GDM1 (cell line): ENCODE measurements at places on chromosomes 1 and 21.
A peak's percentile ranks its signal among the peaks of the same experiment; 100 is the strongest.

- no peak for DNase-seq
These were observed 13.7 kb upstream of the TRIM62 start for GRCh38 chr1:33195556-33195955.

- no peak for DNase-seq
These were observed 248.2 kb downstream of the PLA2G4A start for GRCh38 chr1:187076922-187077321.

DNA sequence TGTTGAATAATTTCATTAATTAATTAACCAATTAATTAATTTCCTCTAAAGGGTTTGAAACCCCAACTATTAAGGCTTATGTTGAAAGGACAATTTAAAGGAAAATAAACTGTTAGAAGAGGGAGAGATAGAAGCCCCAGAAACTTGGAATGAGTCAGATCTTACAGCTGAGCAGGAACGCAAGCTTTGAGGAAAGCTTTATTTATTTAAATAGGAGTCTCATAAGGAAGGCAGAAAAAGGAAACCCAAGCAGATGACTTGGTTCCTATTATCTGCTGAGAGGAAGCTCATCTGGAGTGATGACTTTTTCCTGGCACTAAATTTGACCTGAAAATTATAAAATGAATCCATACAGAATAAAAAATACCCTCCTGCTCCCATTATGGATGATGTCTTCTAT lies 105.1 kb downstream of the ROR1 start:
- no peak for DNase-seq

DNA sequence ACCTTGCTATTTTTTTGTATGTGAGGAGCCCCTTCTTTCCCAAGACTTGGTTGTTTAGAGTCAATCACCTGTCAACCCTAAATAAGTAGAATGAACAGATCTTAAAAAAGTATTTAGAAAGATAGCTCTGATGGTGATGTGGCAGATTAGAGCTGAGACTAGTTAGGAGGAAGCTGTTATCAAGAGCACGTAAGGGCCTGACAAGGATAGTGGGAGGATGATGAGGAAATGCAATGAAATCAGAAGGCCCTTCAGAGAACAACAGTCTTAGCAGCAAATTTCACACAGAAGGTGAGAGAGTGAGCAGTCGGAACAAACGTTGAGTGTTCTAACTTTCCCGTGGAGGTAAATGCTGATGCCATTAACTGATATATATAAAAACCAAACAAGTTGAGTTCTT lies 15.9 kb upstream of the S1PR1 start:
- DNase-seq = no peak

- DNase-seq = no peak
These were observed 59.0 kb upstream of the ATP2B4 start for GRCh38 chr1:203567596-203567995.

DNA sequence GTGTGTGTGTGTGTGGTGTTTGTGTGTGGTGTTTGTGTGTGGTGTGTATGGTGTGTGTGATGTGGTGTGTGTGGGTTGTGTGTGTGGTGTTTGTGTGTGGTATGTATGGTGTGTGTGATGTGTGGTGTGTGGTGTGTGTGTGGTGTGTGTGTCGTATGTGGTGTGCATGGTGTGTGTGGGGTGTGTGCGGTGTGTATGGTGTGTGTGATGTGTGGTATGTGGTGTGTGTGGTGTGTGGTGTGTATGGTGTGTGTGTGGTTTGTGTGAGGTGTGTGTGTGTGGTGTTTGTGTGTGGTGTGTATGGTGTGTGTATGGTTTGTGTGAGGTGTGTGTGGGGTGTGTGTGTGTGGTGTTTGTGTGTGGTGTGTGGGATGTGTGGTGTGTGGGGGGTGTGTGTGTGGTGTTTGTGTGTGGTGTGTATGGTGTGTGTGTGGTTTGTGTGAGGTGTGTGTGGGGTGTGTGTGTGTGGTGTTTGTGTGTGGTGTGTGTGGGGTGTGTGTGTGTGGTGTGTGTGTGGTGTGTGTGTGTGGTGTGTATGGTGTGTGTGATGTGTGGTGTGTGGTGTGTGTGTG lies 106.2 kb upstream of the ADAR start:
- DNase-seq = no peak

- no peak for DNase-seq
These were observed 241.8 kb downstream of the KIF26B start for GRCh38 chr1:245396615-245397014.

DNA sequence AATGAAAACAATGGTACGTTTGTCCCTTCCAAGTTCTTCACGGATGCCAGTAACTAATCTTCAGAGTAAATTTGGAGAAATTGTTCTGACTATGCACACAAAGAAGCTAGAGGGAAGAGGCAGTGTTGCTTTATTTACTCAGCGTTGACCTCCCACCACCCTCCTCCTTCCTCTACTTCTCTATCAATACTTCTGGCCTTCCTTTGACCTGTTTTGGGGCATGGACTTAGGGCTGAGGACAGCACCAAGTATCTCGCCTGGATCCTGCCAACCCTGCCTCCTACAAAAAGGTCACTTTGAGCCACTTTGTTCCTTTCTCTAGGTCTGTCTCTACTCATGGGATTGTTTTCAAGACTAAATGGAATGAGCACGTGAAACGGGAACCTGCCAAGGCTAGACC lies 282.6 kb downstream of the DSCAM start:
- DNase-seq = no peak

GRCh38 chr1:46183079-46183847 lies 7.0 kb upstream of the P3R3URF start:
- no peak for DNase-seq

GRCh38 chr1:97849345-97850340 lies 71.2 kb downstream of the DPYD start:
- peak; percentile 32 for DNase-seq

GRCh38 chr21:46159841-46160656 lies 4.7 kb upstream of the FTCD start:
- DNase-seq = no peak

- DNase-seq = no peak
These were observed 49.0 kb upstream of the ETS2 start for GRCh38 chr21:38756746-38757145.

DNA sequence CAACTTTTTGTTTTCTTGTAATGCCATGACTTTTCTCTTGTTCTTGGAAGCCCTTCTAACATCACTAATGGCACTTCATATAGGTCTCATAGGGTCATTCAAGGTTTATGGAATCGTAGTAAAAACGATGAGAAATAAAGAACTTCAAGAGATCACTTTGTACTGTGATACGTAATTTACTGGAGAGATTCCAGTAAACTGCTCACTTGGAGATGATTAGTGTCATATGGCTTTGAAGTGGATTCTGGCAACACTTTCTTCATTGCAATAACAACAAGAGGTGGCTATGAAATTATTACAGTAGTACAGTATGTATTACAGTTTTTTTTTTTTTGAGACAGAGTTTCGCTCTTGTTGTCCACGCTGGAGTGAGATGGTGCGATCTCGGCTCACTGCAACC lies 103.4 kb downstream of the RUSC1 start:
- no peak for DNase-seq

GRCh38 chr1:242530761-242531160 lies 6.3 kb upstream of the PLD5 start:
- DNase-seq = no peak

DNA sequence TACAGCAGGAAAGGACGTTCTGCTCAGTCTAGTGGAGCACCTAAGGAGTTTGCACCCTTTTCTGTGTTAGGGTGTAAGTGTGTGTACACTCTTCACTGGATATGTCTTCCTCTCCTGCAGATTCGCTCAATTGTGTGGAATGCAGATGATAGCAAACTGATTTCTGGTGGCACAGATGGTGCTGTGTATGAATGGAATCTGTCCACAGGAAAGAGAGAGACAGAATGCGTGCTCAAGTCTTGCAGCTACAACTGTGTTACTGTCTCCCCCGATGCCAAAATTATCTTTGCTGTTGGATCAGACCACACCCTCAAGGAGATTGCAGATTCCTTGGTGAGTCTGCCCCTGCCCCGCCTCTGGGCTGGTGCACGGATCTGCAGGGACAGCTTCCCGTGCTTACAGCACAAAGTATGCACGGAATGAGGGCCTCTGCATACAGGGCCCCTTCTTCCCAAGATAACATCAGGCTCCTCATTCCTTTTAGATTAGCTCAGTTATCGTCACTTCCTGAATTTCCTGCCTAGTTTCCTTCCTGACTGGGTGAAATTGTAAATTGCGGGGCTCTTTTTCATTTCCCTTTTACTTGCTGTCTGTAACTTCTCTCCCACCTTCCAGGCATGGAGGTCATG lies 34.6 kb downstream of the CFAP57 start:
- peak; percentile 57 for DNase-seq

GRCh38 chr1:206805357-206805756 lies 33.1 kb upstream of the IL10 start:
- no peak for DNase-seq

GRCh38 chr21:42439284-42440186 lies 35.8 kb downstream of the UBASH3A start:
- peak; percentile 2 for DNase-seq

DNA sequence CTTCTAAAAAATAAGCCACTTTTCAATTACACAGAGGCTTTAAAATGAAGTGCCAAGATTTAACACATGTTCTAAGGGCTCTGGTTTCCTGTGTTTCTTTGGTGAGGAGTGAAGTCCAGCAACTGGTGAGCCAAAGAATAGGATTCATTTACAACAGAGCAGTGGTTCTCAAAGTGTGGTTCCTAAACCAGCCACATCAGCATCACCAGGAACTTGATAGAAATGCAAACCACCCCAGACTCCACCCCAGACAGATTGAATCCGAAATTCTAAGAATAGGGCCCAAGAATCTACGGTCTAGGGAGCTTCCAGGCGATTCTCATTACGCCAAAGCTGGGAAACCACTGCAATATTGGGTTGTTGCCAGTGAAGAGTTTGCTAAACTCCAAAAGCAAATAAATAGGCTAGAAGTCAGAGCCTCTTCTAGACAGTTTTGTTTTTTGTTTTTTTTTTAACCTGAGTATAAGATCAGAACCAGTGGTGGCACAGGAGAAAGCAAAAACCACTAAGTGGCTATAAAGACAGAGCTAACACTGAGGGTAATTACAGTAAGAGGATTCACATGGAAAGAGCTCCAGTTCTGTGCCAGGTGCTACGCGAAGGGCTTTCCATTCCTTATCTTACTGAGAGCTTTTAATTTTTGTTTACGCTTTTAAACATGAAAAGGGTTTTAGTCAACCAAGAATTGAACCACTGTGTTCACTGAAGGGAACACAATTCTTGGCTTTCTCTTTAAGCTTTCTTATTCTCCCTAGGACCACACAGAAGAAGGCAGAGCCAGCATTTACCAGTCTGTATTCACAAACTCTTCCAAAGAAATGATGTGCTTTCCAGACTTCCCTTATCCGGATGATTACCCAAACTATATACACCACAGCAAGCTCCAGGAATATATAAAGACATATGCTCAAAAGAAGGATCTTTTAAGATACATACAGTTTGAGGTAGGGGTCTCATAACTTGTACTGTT lies 42.4 kb upstream of the FMO2 start:
- no peak for DNase-seq

GRCh38 chr1:40130892-40131291 lies 30.3 kb upstream of the RLF start:
- DNase-seq = peak; percentile 21

- DNase-seq = peak; percentile 6
These were observed 25.1 kb downstream of the ZBTB17 start for GRCh38 chr1:15950763-15951295.

DNA sequence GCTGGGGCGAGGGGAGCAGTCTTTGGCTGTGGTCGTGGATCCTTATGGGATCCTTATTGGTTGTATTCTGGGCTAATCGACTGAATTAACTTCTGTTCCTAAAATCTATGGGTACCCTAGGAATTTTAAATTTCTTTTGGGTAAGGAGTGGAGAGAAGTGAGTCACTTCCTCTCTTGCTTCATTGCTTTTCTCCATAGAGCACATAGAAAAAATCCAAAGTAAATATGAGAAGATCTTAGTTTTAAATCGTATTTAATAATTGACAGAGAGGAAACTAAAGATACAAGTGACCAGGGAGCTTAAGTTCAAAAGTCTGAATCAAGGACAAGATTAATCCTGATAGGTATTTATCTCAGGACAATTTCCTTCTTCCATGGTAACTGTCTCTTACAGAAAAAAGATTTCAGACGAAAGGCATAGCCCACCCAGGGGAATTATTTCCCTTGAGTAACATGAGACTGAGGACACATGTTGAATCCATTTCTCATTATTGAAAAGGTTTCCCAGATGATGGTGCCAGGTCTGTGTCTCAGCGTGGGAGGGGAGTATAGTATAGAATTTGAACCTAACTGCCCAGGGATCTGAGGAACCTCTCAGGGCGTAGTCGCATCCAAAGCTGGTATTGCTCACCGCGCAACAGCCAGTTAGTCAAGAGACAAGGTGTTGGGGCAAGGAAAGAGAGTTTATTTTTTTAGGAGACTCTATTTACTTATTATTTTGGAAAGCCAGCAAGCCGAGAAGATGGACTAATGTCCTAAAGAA lies 28.7 kb upstream of the FASLG start:
- DNase-seq = no peak

DNA sequence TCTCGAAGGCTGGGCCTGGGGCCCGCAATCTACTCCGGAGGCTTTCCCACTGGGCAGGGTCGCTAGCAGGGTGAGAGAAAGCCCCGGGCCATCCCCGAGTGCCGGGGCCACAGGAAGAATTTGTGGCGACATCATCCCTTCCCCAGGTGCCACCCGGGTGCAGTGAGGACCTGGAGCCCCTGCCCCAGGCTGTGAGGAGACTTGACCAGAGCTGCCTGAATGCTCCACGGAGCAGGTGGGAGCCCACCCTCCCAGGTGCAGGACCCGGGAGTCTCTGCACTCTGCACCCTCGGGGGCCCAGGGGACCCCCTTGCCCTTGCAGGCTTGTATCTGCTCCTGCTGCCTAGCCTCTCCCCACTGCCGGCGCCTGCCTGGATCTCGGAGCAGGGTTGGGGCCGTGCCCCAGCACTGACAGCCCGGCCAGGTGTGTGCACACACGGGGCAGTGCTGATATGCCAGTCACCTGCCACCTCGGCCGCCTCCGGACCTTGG lies 67.5 kb upstream of the RGS7 start:
- no peak for DNase-seq

GRCh38 chr1:3360646-3361257 lies 93.7 kb upstream of the ARHGEF16 start:
- no peak for DNase-seq

GRCh38 chr1:98176936-98177335 lies 256.1 kb upstream of the DPYD start:
- no peak for DNase-seq

GRCh38 chr1:214808845-214809460 lies 206.0 kb downstream of the CENPF start:
- DNase-seq = no peak

- no peak for DNase-seq
These were observed 3.1 kb downstream of the FTCD start for GRCh38 chr21:46151989-46152926.

DNA sequence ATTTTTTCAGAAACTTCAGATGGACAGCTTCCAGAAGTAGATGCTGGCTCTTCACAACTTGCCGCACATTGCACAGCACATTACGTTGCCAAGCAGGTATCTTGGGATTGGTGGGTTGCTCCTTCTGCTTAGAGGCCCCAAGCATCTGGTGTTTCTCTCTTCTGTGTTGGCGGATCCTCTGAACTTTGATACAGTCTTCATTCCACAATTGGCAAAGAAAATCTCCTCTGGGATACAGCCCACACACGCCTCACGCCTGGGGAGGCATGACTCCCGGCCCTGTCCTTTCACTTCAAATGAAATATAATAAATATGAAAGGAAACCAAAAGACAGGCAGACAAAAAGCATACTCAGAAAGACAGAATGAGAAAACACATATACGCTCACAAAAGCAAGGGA lies 72.3 kb upstream of the PPP2R5A start:
- DNase-seq = no peak
